ENCODE measurements at places on chromosomes 6 and 20.

DNA sequence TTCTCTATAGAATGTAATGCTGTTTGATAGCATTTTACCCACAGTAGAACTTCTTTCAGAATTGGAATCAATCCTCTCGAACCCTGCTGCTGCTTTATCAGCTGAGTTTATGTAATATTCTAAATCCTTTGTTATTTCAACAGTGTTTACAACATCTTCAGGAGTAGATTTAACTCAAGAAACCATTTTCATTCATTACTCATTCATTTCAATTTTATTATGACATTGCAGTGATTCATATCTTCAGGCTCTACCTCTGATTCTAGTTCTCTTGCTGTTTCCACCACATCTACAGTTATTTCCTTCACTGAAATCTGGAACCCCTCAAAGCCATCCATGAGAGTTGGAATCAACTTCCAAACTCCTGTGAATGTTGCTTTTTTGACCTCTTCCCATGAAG is 93.7 kb downstream of the ZFAND3 start:
- no peak overlapping the region for H3K4me3 ChIP-seq
- H3K4me1 ChIP-seq, result peaks cover 4% of the 10 kb centered on the region
- no peak for DNase-seq
- no peaks in the 10 kb centered on the region for H3K36me3 ChIP-seq

DNA sequence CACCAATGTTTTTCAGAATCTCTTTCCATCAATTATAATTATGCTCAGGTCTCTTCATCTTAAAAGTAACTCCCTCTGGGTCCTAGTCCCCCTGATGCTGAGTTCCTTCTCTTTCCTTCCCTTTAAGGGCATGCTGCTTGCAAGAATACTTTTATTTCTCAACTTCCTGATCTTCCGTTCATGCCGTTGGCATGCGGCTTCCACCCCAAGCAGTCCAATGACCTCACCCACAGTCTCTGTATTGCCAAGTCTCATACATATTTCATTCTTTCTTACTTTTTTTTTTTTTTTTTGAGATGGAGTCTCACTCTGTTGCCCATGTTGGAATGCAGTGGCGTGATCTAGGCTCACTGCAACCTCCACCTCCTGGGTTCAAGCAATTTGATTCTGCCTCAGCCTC is 83.5 kb downstream of the NDUFAF5 start:
- no peak for DNase-seq
- peaks cover 6% of the 10 kb centered on the region for H3K4me1 ChIP-seq
- no peaks in the 10 kb centered on the region for H3K27me3 ChIP-seq
- H3K36me3 ChIP-seq, result no peaks in the 10 kb centered on the region

DNA sequence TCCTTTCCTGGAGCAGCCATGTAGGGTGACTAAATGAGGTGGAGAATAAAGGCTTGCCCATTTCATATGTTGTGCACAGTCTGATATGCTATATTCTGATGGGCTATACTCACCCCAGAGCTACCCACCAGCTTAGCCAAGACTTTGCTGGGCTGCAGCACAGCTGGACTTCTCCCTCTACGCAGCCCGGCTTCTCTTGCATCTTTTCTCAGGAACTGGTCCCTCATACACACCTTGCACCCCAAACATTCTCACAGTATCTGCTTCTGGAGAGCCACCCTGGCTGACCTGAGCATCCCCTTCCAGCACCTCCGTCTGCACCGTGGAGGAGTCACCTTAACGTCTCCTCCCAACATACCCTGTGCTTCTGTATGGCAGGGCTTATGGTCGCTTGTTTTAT is 150.8 kb upstream of the PMEPA1 start:
- no peak overlapping the region for H3K27ac ChIP-seq
- H3K27me3 ChIP-seq, result no peaks in the 10 kb centered on the region
- H3K36me3 ChIP-seq, result no peaks in the 10 kb centered on the region
- no peak for DNase-seq
- no peak overlapping the region for H3K4me3 ChIP-seq

DNA sequence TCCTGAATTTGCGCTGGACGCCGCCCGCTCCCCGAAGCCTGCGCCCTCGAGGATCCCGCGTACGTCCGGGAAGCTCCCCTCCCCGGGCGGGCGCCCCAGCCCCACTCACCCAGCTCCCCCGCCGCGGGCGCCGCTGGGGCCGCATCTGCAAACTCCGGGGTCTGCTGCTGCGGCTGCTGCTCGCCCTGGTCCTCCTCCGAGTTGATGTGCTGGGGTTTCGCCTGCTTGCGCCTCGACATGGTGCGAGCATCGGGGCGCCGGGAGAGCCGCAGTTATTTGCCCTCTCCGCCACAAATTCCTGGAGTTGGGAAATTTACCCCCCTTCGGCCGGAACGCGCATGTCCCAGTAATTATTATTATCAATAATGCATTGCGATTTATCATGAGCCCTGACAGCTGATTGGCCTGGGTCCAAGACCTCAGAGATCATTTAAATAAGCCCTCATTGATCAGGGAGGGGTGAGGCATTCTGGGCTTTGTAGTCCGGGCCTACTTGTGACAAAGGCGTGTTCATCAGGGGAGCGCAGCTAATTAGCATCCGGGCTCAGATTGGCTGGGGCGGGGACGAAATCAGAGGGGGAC is at the start of gene SALL4:
Gene SALL4, minus strand, starts transcription at position 352 of the 582 bp plus-strand sequence. Its CDS starts 113 bp downstream, at position 239.
- H3K4me1 ChIP-seq, result peaks cover 22% of the 10 kb centered on the region
- H3K27ac ChIP-seq, result no peak within 1 kb of the TSS
- H3K27me3 ChIP-seq, result peaks cover 42% of the 10 kb centered on the region
- peak within 1 kb of the TSS; percentile 45 for H3K4me3 ChIP-seq
- no peak for DNase-seq
- no peaks in the 10 kb centered on the region for H3K36me3 ChIP-seq

DNA sequence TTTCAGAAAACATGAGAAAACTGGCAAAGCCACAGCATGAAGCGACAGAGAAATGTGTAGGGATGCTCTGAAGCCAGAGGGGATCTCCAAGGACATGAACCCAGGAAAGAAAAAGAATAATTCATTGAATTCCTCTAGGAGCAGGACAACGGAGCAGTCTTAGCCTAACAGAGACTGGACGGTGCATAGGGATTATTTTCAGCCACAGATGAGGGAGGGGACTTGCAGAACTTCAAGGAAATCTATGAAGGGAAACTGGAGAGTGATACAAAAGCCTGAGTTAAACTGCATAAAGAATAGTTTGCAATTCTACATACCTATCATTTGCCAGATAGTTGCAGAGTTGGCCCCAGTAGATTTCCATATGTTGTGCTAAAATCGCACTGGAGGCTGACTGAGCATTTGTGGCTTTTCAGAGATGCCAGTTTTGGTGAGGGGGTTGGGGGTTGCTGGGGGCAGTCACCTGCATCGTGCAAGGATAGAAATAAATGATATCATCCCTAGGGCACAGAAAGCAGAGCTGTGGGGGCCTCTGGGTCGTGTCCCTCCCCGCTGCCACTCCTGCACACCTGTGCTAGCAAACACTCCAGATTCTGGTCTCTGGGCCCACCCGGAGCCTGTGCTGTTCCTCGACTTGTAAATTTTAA is 443.2 kb upstream of the JARID2 start:
- peaks cover 5% of the 10 kb centered on the region for H3K4me1 ChIP-seq
- no peak overlapping the region for H3K4me3 ChIP-seq
- no peaks in the 10 kb centered on the region for H3K36me3 ChIP-seq
- DNase-seq, result no peak
- no peaks in the 10 kb centered on the region for H3K27me3 ChIP-seq
- no peak overlapping the region for H3K27ac ChIP-seq

GRCh38 chr20:54320148-54320607 is 112.3 kb downstream of the PFDN4 start:
- no peak for DNase-seq
- no peaks in the 10 kb centered on the region for H3K36me3 ChIP-seq
- H3K4me3 ChIP-seq, result no peak overlapping the region
- H3K4me1 ChIP-seq, result no peaks in the 10 kb centered on the region
- H3K27ac ChIP-seq, result no peak overlapping the region

GRCh38 chr20:59692139-59692538 is 87.8 kb downstream of the PHACTR3 start:
- no peak for DNase-seq
- H3K36me3 ChIP-seq, result no peaks in the 10 kb centered on the region
- H3K4me3 ChIP-seq, result no peak overlapping the region
- no peaks in the 10 kb centered on the region for H3K4me1 ChIP-seq
- peaks cover 10% of the 10 kb centered on the region for H3K27me3 ChIP-seq
- H3K27ac ChIP-seq, result no peak overlapping the region

DNA sequence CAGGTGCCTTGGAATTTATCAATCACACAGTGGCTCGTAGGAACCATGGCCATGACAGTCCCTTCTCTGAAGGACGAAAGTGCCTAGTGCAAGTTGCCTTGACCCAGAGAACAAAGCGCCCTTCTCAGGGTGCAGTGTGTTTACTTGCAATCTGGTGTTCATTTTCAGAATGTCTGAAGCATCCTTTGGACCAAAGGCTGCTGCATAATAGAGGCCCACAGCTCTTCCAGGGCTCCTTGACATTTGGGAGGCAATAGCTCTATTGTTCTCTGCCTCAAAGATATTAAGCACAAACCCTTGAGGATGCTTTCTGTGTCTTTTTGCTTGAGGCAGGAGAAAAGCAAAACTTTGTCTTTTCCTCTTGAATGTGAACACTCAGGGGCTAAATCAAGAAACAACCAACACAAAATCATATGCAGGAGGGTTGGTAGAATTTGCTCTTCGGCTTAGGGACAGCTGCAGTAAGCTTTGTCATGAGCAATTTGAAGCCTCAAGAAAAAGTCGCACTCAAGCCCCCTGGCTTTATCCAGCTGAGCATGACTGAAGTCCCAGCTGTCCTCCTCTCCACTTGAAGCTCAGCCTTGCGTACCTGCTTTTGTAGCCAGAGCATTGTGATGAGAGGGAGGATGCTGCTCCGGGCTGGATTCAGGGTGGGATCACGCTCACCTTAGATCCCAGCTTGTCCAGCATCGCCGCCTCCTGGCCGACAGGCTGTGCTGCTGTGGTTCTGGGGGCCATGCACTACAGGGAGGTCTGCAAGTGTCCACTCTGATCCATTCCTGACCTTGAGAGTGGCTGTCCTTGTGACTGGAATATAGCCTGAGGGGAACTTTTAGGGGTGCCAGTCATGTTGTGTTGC is 495.4 kb downstream of the CDH26 start:
- DNase-seq, result no peak
- no peaks in the 10 kb centered on the region for H3K36me3 ChIP-seq

GRCh38 chr20:15596220-15596890 is 976.9 kb downstream of the KIF16B start:
- no peak for DNase-seq
- H3K4me1 ChIP-seq, result no peaks in the 10 kb centered on the region
- no peaks in the 10 kb centered on the region for H3K27me3 ChIP-seq
- H3K27ac ChIP-seq, result peak overlapping the region; percentile 60

DNA sequence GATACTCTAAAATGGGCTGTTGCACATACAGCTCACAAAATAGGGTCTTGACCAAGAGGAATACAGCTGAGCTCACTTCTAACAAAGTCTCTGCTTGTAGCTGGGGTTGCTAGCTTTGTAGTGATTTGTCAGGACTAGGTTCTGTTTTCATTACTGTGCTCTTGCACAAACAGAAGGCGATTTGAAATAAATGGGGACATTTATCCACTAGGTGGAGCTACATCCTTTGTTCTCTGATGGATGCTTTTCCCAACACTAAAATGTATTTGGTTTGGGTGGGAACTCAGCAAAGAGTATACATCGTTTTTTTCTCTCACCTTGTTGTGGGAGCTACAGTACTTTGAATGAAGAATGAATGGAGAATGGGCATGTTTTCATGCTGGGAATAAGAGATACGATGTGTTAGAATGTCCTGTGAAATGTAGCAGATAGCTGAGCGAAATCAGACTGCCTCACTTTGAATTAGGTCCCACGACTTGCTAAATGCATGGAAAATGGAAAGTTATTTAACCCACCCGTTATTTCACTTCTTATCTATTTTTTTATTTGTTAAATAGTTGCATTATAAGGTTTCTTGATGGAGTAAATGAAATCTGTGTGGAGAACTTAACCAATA is 494.7 kb upstream of the MAP3K7 start:
- H3K4me1 ChIP-seq, result no peaks in the 10 kb centered on the region
- H3K27me3 ChIP-seq, result no peaks in the 10 kb centered on the region
- H3K4me3 ChIP-seq, result no peak overlapping the region
- no peak overlapping the region for H3K27ac ChIP-seq

DNA sequence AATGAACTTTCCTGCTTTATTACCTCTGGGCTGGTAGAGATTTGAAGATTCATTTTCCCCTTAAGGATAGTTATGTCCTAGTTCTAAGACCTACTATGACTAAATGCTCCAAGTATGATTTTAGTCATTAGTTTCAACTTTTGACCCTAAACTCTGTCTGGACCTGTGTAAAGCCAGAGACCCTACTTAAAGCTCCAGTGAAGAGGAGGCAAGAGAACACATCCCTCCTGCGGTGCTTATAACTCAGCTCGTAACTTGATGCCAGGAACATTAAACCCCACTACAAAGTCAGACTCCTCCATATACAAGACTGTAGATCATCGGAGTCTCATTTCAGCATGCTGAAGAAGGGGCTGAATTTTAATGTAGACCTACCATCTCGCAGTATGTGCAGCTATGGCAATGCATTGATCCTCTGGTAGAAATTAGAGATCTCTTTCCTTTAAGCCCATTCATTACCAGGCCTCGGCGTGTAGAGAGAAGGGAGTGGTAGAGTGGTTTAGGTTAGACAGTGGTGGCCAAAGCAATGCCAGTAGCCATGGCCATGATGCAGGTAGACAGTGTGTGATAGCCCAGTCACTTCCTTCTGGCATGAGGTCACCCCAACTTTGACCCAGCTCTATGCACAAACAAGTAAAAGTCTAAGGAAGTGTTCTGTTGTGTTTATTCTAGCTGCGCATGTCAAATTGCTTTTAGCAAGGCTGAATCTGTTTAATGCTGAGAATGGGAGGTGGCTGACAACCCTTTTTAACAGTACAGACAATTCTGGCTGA is 34.8 kb upstream of the MYB start:
- H3K27ac ChIP-seq, result no peak overlapping the region
- peaks cover 5% of the 10 kb centered on the region for H3K4me1 ChIP-seq
- DNase-seq, result no peak
- H3K27me3 ChIP-seq, result no peaks in the 10 kb centered on the region
- H3K4me3 ChIP-seq, result no peak overlapping the region
- H3K36me3 ChIP-seq, result no peaks in the 10 kb centered on the region

DNA sequence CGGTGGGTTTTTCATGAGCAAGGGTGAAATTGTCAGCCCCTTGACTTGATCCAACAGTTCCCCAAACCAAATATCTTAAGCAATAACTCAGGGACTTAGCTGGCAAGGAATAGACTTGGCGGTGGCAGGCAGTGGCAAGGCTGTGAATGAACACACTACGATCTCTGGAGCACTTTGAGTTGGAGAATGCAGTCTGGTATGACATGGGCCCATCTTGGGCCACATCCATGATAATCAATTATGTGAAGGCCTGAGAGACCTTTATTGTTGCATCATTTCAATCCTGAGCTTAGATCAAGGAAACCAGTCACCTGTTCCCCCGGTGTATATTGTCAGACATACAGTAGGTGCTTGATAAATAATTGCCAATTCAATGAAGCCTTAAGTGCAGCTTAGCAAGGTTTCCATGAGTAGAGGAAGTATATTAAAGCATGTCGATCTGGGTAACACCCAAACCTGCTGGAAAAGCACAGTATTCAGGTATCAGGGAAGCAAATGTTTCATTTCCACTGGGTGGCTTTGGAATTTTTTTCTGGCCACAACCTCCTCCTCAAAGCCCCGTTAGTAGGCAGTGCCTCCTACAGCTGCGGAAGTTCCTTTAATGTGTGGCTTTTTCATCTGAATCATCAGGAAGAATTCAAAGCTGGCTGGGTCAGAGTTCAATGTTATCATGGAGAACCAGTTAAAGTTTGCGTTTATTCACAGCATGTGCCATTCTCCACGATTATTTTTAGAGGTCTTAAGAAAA is 10.2 kb downstream of the CASS4 start:
- H3K27me3 ChIP-seq, result no peaks in the 10 kb centered on the region
- peak overlapping the region; percentile 40 for H3K27ac ChIP-seq
- DNase-seq, result no peak
- H3K36me3 ChIP-seq, result no peaks in the 10 kb centered on the region
